ENCODE measurements at places on chromosomes 12 and 14. TPM values are rescaled to one million over a fixed set of nuclear protein-coding genes. Genes with fewer than 3 reads are reported as not detected.

The TAS2R46 gene
- 0.08 TPM for total RNA-seq

The CLMN gene
- 5.6 TPM for total RNA-seq

The LRRK2 gene
- total RNA-seq: 2.6 TPM

The ACACB gene
- 9.1 TPM for total RNA-seq

The KCNH3 gene
- 2.9 TPM for total RNA-seq

The MMP14 gene
- 0.51 TPM for total RNA-seq

The KRT73 gene
- total RNA-seq: not detected

The PEBP1 gene
- total RNA-seq: 280 TPM

The IL26 gene
- total RNA-seq: not detected

The WDR89 gene
- 10.2 TPM for total RNA-seq

The NEUROD4 gene
- 0.02 TPM for total RNA-seq

The MSRB3 gene
- 24.1 TPM for total RNA-seq

The SOX5 gene
- total RNA-seq: not detected

The ZDHHC22 gene
- 0.46 TPM for total RNA-seq

The SLC35F4 gene
- not detected for total RNA-seq

The KLRF1 gene
- total RNA-seq: not detected

The CBX5 gene
- 21.7 TPM for total RNA-seq

The ITGB7 gene
- 0.33 TPM for total RNA-seq

The RTL1 gene
- total RNA-seq: 0.26 TPM

The ZNF664 gene
- total RNA-seq: 61.9 TPM

The CIROP gene
- not detected for total RNA-seq

The PLD4 gene
- total RNA-seq: 0.06 TPM

The BEST3 gene
- 1.2 TPM for total RNA-seq

Data from A549 treated with CORT108297 at 1 μM for 4 hours (cell line).